GM12878 (cell line): ENCODE measurements at places on chromosomes 7 and 10.

GRCh38 chr10:5858811-5859210 is 30.9 kb downstream of the ANKRD16 start:
- DNase-seq = no peak

GRCh38 chr10:71623098-71623985 is 96.2 kb downstream of the C10orf105 start:
- no peak for DNase-seq

GRCh38 chr10:92830478-92831389 is 17.6 kb upstream of the EXOC6 start:
- DNase-seq = no peak

DNA sequence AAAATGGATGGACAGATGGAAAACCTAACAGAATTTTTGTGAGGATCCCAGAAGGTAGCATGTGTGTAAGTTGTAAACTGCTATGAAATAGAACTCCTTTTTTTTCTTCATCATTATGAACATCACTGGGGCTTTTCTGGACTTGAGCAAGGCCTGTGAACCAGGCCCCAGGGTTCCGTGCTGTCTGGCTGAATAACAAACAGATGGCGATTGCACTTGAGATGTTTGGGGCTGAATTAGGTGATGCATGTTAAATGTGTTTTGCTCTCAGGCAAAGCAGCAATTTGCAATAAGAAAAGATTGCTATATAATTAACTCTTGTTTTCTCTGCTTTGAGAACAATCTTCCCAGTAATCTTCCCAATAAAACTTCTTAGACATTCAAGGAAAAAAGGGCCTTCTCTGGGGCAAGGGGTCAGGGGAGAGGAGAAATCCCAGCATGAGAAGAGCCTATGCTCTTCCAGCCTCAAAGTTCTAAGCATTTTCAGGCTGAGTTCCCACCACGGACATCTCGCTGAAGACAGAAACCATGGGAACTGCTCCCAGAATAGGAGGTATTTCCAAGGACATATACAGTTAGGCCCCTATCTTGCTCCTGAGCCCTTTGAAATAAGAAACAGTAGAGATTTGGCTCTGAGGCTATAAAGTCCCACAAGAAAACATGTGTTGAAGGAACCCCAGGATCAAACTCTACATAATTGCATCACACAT is 98.7 kb downstream of the ITIH5 start:
- DNase-seq = no peak

GRCh38 chr7:22150221-22150620 is 204.5 kb upstream of the CDCA7L start:
- DNase-seq = no peak

GRCh38 chr10:106312087-106312486 is 852.4 kb downstream of the SORCS1 start:
- DNase-seq = no peak

GRCh38 chr7:3436746-3437145 is 135.7 kb downstream of the SDK1 start:
- no peak for DNase-seq

DNA sequence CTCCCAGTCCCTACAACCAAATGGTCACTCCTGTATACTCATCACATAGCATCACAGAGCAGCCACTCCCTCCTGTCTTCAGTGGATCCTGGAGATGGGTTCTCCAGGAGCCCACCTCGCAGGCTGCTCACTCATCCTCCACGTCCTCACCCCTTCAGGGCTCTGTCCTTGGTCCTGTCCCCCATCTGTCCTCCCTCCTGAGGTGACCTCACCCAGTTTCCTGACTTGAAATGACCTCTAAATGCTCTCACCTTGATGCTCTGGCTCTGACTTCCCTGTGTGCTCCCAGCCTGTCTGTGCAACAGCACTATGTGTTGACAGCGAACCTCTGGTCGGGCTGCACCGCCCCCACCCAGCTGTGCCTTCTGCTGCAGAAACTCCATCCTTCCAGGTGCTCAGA is 2.1 kb upstream of the PPP2R2D start:
- no peak for DNase-seq
